ENCODE measurements at places on chromosomes 2 and 18. TPM values are rescaled to one million over a fixed set of nuclear protein-coding genes. Genes with fewer than 3 reads are reported as not detected.

- H3K27ac ChIP-seq: no peak overlapping the region
- H3K4me3 ChIP-seq: no peak overlapping the region
- no peaks in the 10 kb centered on the region for H3K27me3 ChIP-seq
- H3K4me1 ChIP-seq: no peaks in the 10 kb centered on the region
- no peak for DNase-seq
Measured at GRCh38 chr2:22481486-22482259, 903.3 kb upstream of the KLHL29 start.

DNA sequence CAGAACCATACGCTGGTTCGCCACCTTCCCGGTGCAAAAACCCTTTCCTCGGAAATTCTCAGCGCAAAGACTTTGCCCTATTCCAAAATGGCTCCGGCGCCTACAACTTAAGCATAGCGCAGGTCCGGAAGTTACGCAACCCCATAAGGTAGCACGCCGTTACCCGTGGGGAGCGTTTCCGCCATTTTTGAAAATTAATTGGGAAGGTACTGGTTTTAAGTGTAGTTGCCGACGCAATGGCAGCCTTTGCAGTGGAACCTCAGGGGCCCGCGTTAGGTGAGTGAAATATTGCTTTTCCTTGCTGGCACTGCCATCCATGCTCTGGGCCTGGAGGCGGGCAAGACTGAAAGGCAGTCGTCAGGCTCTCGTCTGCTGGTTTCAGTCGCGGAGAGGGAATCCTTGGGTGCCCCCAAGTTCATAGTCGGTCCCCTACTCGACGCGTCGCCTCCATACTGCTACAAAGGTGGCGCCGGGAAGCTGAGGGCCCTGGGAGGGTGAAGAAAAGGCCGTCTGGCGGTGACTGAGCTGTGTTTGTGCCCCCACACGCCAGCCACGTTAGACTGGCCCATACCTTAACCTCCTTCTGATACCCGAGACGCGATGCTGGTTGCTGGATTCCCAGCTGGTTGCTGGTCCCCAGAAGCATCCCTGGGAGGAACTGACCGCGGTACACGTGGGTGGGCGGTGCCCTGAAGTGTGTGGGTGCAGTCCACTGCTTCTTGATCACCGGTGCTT lies at the start of gene NUP35:
Gene NUP35 (plus strand): TSS at position 222 of the 735 bp plus-strand sequence. CDS start 15 bp downstream, at position 237.
- peak; percentile 90 for DNase-seq
- H3K4me1 ChIP-seq: peaks cover 30% of the 10 kb centered on the region
- peak within 1 kb of the TSS; percentile 94 for H3K4me3 ChIP-seq
- peaks cover 12% of the 10 kb centered on the region for H3K36me3 ChIP-seq
- H3K27me3 ChIP-seq: peaks cover under 1% of the 10 kb centered on the region

NRBP1 gene
- total RNA-seq: 80.8 TPM

SMAD7 gene
- 14.4 TPM for total RNA-seq

DNA sequence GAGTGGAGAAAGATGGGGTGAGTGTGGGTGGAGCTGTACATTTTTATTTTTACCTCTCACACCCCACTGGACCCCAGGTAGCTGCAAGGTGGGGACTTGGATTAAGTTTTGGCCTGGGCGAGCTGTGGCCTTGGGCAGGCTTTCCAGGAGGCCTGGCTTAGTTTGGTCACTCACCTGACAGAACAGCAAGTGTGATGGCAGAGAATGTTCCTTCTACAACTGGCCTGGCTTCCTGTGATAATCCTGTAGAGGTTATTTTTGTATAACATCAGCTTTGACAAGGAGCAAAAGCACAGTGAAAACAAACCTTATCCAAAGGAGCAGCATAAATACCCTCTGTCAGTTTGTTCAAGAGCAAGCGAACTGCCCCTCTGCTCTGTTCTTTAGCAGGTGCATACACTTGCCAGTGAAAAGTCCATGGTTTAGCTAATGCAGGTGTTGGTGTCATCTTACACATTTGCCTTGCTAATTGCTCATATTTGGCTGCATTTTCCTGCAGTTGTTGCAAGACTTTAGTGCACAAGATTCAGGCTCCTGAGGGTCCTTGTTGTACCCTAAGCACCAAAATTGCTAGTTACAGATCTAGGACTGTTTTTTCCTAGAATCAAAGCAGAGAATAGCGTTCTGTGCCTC lies 6.3 kb downstream of the THNSL2 start:
- no peak for DNase-seq
- H3K4me3 ChIP-seq: no peak overlapping the region
- peaks cover 10% of the 10 kb centered on the region for H3K27me3 ChIP-seq
- H3K36me3 ChIP-seq: no peaks in the 10 kb centered on the region

SCYGR4 gene
- not detected for total RNA-seq

- H3K27ac ChIP-seq: no peak overlapping the region
- no peak for DNase-seq
- peaks cover 9% of the 10 kb centered on the region for H3K4me1 ChIP-seq
- no peak overlapping the region for H3K4me3 ChIP-seq
- H3K36me3 ChIP-seq: no peaks in the 10 kb centered on the region
Measured at GRCh38 chr2:207274530-207275189, 108.9 kb upstream of the KLF7 start.

DNA sequence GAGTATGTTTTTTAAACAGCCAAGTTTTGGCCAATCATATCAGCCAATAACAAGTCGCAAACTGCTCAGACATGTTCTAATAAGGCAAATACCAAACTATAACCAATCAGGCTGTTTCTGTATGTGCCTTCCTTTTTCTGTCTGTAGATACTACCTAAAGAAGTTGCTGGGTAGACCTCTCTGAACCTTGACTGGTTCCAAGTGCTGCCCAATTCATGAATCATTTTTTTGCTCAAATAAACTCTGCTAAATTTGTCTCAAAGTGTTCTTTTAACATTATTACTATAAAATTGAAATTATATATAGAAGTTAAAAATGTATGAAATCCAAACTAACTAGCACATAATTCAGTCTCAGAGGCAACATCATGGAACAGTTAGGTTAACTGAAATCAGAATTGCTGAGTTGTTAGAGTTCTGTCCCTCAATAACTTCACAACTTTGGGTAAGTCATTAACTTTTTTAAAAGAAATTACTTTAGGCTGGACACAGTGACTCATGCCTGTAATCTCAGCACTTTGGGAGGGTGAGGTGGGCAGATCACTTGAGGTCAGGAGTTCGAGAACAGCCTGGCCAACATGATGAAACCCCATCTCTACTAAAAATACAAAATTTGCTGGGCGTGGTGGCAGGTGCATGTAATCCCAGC lies 4.9 kb upstream of the TTC21B start:
- H3K4me3 ChIP-seq: no peak overlapping the region
- no peaks in the 10 kb centered on the region for H3K36me3 ChIP-seq
- no peak overlapping the region for H3K27ac ChIP-seq
- no peak for DNase-seq
- peaks cover 13% of the 10 kb centered on the region for H3K4me1 ChIP-seq
- H3K27me3 ChIP-seq: no peaks in the 10 kb centered on the region

GKN2 gene
- total RNA-seq: not detected

DNA sequence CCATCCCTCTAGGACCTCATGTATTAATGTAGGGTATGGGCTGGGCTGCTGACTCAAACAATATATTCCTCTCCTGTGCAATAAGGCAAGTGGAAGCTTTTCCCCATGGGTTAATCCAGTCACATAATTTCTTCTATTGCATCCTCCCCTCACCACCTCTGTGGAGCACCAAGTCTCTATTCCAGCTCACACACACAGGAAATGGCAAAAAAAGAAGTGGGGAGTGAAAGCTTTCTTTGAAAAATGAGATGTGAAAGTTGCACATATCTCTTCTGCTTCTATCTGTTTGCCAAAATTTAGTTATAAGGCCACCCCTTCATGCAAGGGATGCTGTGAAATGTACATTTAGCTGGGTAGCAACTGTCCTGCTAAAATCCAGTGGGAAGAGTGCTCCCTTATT lies 121.3 kb downstream of the CDC42EP3 start:
- H3K27me3 ChIP-seq: no peaks in the 10 kb centered on the region
- H3K4me1 ChIP-seq: peaks cover 16% of the 10 kb centered on the region
- no peak for DNase-seq

PEX13 gene
- 18.7 TPM for total RNA-seq

SCN9A gene
- total RNA-seq: not detected

NDUFV2 gene
- 535 TPM for total RNA-seq

IL37 gene
- not detected for total RNA-seq

GRCh38 chr2:53575721-53576124 lies 191.9 kb upstream of the CHAC2 start:
- H3K27me3 ChIP-seq: peaks cover 5% of the 10 kb centered on the region
- H3K36me3 ChIP-seq: no peaks in the 10 kb centered on the region
- H3K4me3 ChIP-seq: no peak overlapping the region
- H3K4me1 ChIP-seq: no peaks in the 10 kb centered on the region
- H3K27ac ChIP-seq: no peak overlapping the region

DNA sequence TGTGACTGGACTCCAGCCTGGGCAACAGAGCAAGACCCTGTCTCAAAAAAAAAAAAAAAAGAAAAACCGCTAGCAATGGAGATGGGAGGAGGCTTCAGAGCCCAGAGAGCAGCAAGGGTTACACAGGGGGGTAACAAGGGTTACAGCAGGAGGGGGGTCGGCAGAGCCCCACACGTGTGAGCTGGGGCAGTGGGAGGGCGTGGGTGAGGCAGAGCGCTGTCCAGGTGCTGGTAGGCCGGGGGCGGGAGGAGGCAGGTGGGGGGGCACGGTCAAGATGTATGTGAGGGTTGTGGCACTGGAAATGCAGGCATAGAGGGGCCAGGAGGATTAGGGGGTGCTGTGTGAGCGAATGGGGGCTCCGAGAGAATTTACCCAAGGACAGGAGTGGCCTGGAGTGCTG lies 3.4 kb downstream of the MZT2B start:
- peaks cover 17% of the 10 kb centered on the region for H3K4me1 ChIP-seq
- no peak for DNase-seq
- H3K36me3 ChIP-seq: peaks cover 12% of the 10 kb centered on the region
- no peak overlapping the region for H3K27ac ChIP-seq
- H3K4me3 ChIP-seq: no peak overlapping the region

TEKT4 gene
- total RNA-seq: not detected

DLX1 gene
- total RNA-seq: not detected

RGPD8 gene
- total RNA-seq: 14.7 TPM

- no peak overlapping the region for H3K27ac ChIP-seq
- no peaks in the 10 kb centered on the region for H3K36me3 ChIP-seq
- no peak overlapping the region for H3K4me3 ChIP-seq
- H3K27me3 ChIP-seq: peaks cover 82% of the 10 kb centered on the region
Measured at GRCh38 chr18:47260924-47261701, 9.7 kb upstream of the SKOR2 start.

DNA sequence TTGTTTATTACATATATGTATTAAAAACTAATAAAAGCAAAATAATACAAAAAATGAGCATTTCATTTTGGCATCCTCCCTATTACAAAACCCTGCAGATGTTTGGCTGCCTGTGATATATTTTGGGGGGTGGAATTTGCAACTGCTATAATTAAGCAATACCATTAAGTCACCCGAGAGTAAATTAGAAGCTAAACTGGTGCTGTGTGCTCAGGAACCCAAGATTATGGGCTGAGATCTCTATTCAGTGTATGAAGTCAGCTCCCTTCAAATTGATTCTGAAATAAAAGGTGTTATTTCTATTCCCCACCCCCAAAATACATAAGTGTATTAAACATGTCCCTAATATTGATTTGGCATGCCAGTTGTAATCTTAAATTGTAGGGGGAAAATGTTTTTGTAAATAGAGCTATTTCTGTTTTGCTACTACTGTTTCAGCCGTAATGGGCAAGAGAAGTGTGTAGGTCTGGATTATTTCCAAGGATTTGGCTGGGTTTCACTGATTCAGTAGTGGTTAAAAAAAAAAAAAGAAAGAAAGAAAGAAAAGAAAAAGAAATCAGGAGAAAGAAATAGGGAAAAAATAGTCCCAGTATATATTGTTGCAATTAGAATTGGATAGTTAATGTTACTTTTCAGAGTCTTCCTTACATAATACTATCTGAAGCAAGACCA lies 110.9 kb downstream of the SS18 start:
- H3K4me3 ChIP-seq: no peak overlapping the region
- no peak overlapping the region for H3K27ac ChIP-seq
- no peaks in the 10 kb centered on the region for H3K4me1 ChIP-seq
- H3K27me3 ChIP-seq: no peaks in the 10 kb centered on the region

GRCh38 chr2:3449086-3449485 lies 69.6 kb downstream of the TRAPPC12 start:
- H3K4me1 ChIP-seq: no peaks in the 10 kb centered on the region
- peaks cover 21% of the 10 kb centered on the region for H3K36me3 ChIP-seq
- H3K27me3 ChIP-seq: no peaks in the 10 kb centered on the region
- no peak overlapping the region for H3K27ac ChIP-seq

AKAIN1 gene
- not detected for total RNA-seq

CCDC142 gene
- total RNA-seq: 10.8 TPM

DNA sequence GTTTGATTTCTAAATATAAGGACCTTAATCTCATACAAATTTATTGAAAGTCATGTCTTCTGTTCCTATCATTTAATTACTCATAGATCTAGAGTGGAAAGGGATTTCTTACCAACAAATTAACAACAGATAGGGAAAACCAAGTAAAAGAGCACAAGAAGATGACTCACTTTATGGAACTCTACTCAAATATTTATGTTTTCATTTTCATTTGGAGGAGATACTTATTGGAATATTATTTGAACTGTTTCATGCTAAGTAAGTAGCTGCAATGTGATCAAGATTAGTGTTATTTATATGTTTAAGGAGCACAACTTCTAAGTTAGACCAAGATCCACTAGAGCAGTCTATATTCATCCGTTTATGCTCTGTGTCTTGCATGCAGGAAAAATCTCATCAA lies 1.3 kb downstream of the NT5C1B start:
- no peak overlapping the region for H3K4me3 ChIP-seq
- H3K27ac ChIP-seq: no peak overlapping the region
- no peaks in the 10 kb centered on the region for H3K27me3 ChIP-seq
- H3K36me3 ChIP-seq: peaks cover 36% of the 10 kb centered on the region

SF3B6 gene
- total RNA-seq: 148 TPM

DNA sequence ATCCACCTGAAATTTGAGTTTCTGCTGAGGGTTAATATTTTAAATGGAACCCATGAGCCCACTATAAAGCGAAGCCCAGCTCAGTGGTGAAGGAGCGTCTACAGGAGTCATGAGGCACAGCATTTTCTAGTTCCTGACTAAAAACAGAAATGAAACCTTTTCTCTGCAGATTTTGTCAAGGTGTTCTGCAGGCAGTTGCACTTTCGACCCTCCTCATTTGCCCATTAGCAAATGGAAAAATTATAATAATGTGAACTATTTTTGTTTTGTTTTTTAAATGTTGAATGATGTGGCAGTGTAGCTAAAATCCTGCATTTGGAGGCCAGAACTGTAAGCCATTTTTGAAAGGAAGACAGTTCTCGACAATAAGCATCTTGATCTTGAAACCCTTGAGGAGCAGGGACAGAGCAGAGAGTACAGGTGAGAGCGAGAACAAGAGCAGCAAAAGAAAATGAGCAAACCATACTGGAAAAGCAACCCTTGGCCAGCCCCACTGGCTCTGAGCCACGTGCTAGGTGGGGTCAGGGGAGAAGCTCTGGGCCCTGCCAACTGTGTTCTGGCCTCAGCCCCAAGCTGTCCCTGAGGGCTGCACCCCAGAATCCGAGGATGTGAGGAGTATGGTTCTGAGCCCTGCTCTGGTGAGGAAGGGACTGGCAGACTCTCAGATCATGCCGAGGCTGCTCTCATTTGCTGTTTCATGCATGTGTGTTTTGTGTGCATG lies 26.4 kb upstream of the COPS8 start:
- H3K4me3 ChIP-seq: no peak overlapping the region
- H3K36me3 ChIP-seq: no peaks in the 10 kb centered on the region
- peak overlapping the region; percentile 40 for H3K27ac ChIP-seq
- peaks cover 21% of the 10 kb centered on the region for H3K4me1 ChIP-seq

UGT1A7 gene
- not detected for total RNA-seq

SULT6B1 gene
- total RNA-seq: not detected

- DNase-seq: no peak
- peaks cover 7% of the 10 kb centered on the region for H3K4me1 ChIP-seq
- H3K27ac ChIP-seq: no peak overlapping the region
- H3K4me3 ChIP-seq: peak overlapping the region; percentile 10
- no peaks in the 10 kb centered on the region for H3K36me3 ChIP-seq
Measured at GRCh38 chr2:232634206-232635150, 1.1 kb downstream of the EFHD1 start.
